ENCODE measurements at places on chromosomes 7 and 10. TPM values are rescaled to one million over a fixed set of nuclear protein-coding genes. Genes with fewer than 3 reads are reported as not detected.

Gene ANKRD1
- not detected for total RNA-seq

Gene PRSS37
- total RNA-seq: not detected

Gene ANKRD7
- total RNA-seq: not detected

Gene SPAG6
- total RNA-seq: 0.18 TPM

Gene SFTPD
- total RNA-seq: not detected

Gene CARD11
- 120 TPM for total RNA-seq

Gene C10orf67
- 0.18 TPM for total RNA-seq

Gene BPGM
- total RNA-seq: 23.8 TPM

Gene ANKRD30A
- total RNA-seq: not detected

Gene CFAP69
- not detected for total RNA-seq

Gene ADGRA1
- total RNA-seq: not detected

Gene CACNB2
- 0.13 TPM for total RNA-seq

Gene RPEL1
- not detected for total RNA-seq

Gene NEURL1
- 3.6 TPM for total RNA-seq

Gene VOPP1
- total RNA-seq: 102 TPM

Gene PFKFB3
- 90.3 TPM for total RNA-seq

Gene CTAGE8
- total RNA-seq: 1.3 TPM

Gene NPSR1
- not detected for total RNA-seq

Gene SNX10
- 48.3 TPM for total RNA-seq

Gene FGFBP3
- 2.5 TPM for total RNA-seq

Gene SPDYE2
- total RNA-seq: not detected

Gene NPC1L1
- not detected for total RNA-seq

Gene STRIP2
- 79.4 TPM for total RNA-seq

Gene FAM237B
- total RNA-seq: not detected

Gene METTL27
- 1.8 TPM for total RNA-seq

Gene CYP26C1
- total RNA-seq: not detected

Gene BZW2
- 101 TPM for total RNA-seq

Gene SYCE1
- 0.24 TPM for total RNA-seq

Gene OGDHL
- 2.8 TPM for total RNA-seq

Gene ZNF438
- total RNA-seq: 2.4 TPM

Gene HKDC1
- total RNA-seq: 0.05 TPM

Gene TSPAN13
- total RNA-seq: 0.96 TPM

Gene SPDYE6
- total RNA-seq: not detected

Gene MSS51
- 3.1 TPM for total RNA-seq

Gene OR6B1
- total RNA-seq: not detected

Gene EVX1
- total RNA-seq: not detected

Gene AKR1C2
- not detected for total RNA-seq

Gene CRHR2
- total RNA-seq: not detected

Gene CFAP43
- not detected for total RNA-seq

Gene ABCA13
- not detected for total RNA-seq

Data from activated T-helper 1 cell treated with anti-CD3 and anti-CD28 coated beads, Interleukin-12 subunit alpha, Interleukin-12 subunit beta, Interleukin-2, Interleukin-4 antibody, amounts not matched to agents 30 ng/mL and 10 ng/mL and 1 ng/mL, durations not matched to agents 14 hours and 24 hours and 36 hours (primary cell).